ENCODE measurements at places on chromosomes 2 and 18.

- no peak for DNase-seq
Observed at GRCh38 chr2:201235860-201236811, 24.2 kb upstream of the CASP8 start.

DNA sequence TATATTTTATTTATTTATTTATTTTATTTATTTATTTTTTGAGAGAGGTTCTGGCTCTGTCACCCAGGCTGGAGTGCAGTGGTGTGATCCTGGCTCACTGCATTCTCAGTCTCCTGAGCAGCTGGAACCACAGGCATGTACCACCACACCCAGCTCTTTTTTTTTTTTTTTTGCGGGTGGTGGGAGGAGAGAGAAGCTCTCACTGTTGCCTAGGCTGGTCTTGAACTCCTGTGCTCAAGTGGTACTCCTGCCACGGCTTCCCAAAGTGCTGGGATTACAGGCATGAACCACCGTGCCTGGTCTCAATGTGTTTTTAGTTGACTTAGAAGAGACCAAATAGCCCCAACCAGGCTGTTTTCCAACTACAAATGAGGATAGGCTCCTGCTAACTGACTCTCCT lies 80.7 kb downstream of the PDCL3 start:
- no peak for DNase-seq

GRCh38 chr2:99754210-99754609 lies 264.4 kb upstream of the REV1 start:
- DNase-seq: no peak

DNA sequence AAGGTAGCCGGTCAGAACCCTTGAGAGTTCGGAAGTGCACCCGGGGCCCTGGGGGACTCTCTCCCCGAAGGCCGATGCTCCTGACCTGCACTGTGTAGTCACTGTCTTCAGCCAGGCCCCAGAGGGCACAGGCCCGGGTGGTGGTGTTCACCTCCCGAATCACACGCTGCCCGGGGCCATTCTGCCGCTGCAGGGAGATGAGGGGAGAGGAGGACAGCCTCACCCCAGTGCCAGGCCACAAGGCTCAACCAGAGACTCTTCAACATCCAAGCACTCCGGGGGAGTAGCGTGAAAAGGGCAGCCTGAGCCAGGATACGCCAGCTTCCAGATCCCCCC lies 1.1 kb downstream of the FNDC4 start:
- DNase-seq: no peak

GRCh38 chr2:183035954-183036669 lies 2.1 kb downstream of the NCKAP1 start:
- DNase-seq: no peak

DNA sequence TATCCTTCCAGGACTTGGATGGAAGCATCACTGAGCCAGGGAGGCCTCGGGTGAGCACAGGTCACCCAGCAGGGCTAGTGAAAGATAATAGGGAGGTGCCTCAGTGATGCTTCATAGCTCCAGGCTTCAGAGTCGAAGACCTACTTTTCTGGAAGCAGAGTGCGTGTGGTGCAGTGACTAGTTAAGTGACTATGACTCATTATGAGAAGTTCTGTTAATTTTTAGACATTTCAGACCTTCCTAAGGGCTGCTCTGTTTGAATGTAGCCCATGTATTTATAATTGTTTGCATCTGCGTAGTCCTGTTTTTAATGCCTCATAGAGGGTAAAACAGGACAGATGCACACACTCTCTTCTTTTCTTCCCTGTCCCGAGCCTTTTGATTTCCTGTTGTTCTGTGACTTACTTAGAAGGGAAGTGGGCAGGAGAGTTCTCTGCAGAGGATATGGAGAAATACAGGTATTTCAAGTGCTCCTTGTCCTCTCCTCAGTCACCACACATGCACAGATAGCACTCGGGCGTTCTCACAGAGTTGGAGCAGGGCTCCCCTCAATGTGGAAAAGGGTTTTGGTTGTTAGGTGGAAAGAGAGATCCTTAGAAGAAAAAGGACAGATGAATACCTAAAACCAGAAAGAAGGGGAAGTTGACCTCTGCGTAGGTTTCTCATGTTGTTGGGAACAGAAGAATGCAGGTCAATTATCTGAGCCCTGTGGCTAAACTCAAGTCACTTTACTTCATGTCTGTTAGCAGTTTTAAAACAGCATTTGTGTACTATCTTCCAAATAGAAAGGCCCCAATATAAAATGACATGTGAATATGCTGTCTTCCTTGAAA lies 34.7 kb downstream of the RALB start:
- no peak for DNase-seq

GRCh38 chr2:186325827-186326535 lies 160.1 kb upstream of the ZC3H15 start:
- no peak for DNase-seq

All from caudate nucleus (tissue), 63 donors.